ENCODE measurements at places on chromosomes 7 and 10. TPM values are rescaled to one million over a fixed set of nuclear protein-coding genes. Genes with fewer than 3 reads are reported as not detected.
A peak's percentile ranks its signal among the peaks of the same experiment; 100 is the strongest.

TSPAN13 gene
- total RNA-seq, result 81.1 TPM

CPVL gene
- 20.3 TPM for total RNA-seq

AOAH gene
- total RNA-seq, result not detected

GRCh38 chr7:47730142-47730541, 148.2 kb upstream of the TNS3 start:
- no peak for DNase-seq

DNA sequence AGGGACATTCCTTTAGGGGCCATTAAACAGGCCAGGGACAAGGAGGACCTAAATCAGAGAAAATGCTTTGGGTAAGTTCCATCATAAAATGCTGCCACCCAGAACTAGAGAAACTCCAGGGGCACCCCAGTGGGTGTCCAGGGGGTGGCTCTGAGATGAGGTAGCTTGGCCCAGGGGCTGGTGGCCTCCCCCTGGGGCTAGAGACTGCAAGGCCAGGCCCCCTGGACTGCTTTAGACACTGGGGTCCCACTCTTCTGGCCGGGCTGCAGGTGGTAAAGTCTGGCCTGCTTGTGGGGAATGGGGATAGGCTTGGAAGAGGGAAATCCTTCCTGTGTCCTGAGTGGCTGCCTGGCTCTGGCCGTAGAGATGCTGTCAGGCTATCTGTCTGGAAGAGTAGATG, 169.6 kb upstream of the PODXL start:
- DNase-seq, result no peak

HEPACAM2 gene
- not detected for total RNA-seq

GRCh38 chr7:70595370-70595754, 536.6 kb upstream of the GALNT17 start:
- no peak for DNase-seq

- no peak for DNase-seq
These were observed 20.3 kb upstream of the PANK1 start for GRCh38 chr10:89665302-89665701.

PIP4K2A gene
- 20.7 TPM for total RNA-seq

ANKRD2 gene
- not detected for total RNA-seq

DNA sequence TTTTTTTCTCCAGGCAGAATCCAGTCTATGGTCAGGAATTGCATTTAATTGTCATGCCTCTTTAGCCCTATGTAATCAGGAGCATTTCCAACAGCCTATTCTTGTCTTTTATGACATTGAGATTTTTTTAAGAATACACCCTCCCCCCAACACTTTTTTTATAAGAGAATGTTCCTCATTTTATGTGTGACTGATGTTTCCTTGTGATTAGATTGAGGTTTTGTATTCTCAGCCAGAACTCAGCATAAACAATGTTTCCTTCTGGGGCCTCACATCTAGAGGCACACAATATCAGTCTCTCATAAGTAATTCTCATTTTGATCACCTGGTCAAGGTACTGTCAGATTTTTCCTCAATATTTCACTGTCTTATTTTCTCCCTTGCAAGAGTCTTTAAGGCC, 193.4 kb upstream of the PDE1C start:
- no peak for DNase-seq

POT1 gene
- 42.9 TPM for total RNA-seq

GRCh38 chr10:15121707-15122106, 24.6 kb downstream of the RPP38 start:
- no peak for DNase-seq

ITPRID1 gene
- not detected for total RNA-seq

GRCh38 chr10:65032867-65033769, 1511.9 kb downstream of the REEP3 start:
- DNase-seq, result no peak

DNA sequence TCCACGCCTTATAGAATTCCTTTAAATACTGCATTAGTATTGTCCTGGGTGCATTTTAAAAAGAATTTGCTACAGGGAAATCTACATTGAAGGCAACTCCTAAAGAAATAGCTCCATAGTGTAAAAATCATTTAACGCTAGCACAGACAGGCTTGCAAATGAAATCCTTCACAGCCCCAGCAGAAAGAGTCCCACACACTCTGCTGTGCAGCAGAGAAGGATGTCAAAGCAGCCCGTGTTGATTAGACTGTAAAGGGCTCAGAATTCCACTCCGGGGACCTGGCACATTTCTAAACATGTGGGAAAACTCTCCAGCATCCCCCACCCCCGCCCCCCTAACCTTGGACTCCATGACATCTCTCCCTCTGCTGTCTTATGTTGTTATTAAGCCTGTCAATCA, 176.8 kb downstream of the CALN1 start:
- DNase-seq, result no peak

C10orf67 gene
- total RNA-seq, result not detected

DNA sequence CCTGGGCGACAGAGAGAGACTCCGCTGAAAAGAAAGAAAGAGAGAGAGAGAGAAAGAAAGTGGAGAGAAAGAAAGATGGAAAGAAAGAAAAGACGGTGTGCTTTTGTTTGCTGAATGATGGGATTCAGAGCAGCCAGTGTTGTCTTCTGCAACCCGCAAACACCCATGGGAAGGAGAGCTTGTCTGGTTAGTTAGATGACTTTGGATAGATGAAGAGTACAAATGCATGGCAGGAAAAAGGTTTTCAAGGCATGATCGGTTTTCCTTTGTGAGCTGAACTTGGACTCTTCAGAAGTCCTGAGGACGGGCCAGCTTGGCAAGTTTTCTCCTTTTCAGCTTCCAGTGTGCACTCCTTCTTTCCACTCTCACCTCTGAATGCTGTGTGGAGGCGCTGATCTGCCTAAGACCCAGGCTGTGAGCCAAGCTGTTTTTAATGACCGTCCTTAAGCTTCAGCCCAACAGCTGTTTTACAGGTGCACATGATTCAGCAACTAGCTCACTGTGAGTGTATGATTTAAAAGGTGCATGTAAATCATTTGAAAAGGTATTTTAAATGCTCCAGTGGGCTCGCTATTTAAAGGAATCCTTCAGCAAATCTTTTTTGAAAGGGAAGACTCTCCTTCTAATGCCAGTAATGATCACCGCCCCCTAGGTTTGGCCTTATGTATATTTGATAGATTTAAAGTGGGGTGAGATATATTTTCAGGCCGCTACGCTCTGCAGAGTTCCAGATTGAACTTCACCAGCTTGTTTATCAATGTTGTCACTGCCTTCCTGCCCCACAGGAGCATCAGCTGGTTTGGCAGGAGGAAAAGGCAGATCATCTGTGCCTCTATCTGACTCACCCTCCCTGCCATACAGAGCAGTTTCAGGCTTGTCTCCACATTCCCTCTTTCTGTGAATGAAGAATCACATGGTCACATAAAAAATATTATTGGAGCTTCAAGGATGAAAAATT, 115.0 kb downstream of the PLXDC2 start:
- no peak for DNase-seq

- no peak for DNase-seq
These were observed 241.9 kb upstream of the SP8 start for GRCh38 chr7:21028599-21028998.

URGCP gene
- 17.8 TPM for total RNA-seq

- no peak for DNase-seq
These were observed 852.0 kb upstream of the PHF14 start for GRCh38 chr7:10121631-10122030.

DNA sequence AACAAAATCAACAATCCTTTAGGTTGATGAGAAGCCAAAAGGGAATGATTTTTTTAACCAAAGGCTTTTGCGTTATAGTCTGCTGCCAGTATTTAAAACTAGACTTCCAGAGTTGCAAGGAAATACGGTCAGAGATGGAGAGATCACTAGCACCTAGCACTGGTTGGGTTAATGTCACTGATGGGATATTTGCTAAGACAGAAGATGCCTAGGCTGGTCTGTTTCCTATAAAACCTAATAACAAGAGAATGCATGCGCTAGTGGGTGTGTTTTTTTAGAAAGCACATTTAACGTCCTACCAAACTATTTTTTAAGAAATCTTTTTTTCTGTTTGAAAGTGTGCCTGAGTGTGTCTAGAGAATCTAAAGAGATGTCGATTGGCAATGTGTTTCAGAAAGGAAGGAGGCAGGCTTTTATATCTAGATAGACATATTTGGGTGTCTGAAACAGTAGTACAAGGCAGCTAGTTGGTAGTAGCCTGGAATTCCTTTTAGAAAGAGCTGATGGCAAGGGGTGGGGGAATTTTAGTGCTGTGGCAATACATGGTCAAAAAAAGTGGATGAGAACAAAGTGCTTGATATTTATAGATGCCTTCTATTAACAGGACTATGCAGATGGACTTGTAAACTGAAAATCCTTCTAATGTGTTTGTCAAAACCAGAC, 863 bp downstream of the CALD1 start:
- no peak for DNase-seq

GRCh38 chr7:47837826-47838225, 110.4 kb downstream of the PKD1L1 start:
- no peak for DNase-seq

SEMA3E gene
- 0.96 TPM for total RNA-seq

- DNase-seq, result no peak
These were observed 14.6 kb downstream of the FAM149B1 start for GRCh38 chr10:73182568-73182967.

DNA sequence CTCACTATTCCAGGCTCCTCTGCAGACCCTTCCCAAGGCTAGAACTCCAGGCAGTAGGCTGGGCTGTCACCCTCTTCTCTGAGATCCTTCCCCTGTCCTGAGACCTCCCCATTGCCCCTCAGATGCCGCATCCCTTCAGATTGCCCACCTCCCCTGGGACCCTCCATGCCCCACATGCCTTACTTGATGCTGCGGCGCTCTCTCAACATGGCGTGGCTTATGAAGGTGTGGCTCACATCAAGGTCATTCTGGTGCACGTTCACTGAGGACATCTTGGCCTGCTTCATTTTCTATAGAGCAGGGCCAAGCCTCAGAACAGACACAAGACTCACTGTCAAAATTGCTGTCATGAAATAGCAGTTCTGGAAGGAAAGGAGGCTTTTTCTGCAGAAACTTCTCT, 34.7 kb upstream of the ZNF716 start:
- DNase-seq, result no peak

DNA sequence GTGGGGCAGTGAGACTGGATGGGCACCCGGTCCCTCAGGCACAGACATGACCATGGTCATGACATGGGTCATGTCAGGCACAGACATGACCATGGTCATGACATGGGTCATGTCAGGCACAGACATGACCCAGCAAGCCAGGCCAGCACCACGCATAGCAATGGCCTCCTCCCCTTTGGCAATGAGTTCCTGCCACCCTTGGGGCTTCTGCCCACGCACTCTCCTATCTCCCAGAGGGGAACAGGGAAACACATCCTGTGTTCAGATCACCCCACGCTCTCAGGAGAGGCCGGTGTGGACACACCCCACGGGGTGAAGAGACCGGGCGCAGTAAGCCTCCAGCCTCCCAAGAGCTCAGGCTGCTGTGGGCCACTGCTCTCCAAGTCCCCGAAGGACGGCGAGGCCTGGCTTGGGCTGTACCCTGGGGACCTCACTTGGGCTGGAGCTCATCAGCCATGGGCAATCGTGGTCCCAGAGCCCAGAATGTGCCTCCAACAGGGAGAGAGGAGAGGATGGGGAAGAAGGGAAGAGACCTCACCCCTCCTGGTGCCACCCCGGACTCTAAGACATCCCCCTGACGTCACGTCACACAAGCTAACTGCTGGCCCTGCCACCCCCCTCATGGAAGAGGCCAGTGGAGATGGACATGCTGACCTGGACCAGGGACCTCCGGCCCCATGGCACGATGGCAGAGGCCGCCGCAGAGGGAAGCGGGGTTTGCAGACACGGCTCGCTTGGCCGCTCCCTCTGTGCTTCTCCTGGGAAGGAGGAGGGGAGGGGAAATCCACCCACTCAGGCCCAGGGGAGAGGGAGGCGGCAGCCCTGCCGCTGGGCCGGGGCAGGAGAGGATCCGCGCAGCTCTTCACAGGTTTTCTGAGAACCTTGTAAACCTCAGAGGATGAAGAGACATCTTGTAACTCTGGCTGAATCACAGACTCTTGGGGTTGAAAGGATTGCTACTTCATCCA, 269.6 kb downstream of the ELFN1 start:
- DNase-seq, result no peak

ARF5 gene
- total RNA-seq, result 137 TPM

R3HCC1L gene
- total RNA-seq, result 13.6 TPM

PLEKHS1 gene
- total RNA-seq, result not detected

DNA sequence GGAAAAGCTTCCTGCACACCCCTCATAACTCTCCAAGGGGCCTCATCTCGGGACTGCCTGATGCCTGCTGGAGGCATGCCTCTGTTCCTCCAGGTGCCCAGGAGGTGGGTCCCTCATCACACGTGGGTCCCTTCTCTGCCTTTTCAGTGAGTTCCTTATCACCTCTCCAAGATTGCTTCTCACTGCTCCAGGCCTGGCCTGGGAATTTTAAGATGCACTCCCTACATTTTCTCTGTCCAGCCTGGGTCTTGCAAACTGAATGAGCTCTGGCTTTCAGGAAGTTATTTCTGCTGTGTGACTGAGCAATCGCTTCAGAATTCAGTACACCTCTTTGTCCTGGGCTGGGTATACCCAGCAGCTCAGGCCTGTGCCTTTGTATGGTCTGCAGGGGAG, 43.8 kb downstream of the LRRC18 start:
- no peak for DNase-seq

TCAF1 gene
- 268 TPM for total RNA-seq

VAX1 gene
- total RNA-seq, result 0.27 TPM

DNA sequence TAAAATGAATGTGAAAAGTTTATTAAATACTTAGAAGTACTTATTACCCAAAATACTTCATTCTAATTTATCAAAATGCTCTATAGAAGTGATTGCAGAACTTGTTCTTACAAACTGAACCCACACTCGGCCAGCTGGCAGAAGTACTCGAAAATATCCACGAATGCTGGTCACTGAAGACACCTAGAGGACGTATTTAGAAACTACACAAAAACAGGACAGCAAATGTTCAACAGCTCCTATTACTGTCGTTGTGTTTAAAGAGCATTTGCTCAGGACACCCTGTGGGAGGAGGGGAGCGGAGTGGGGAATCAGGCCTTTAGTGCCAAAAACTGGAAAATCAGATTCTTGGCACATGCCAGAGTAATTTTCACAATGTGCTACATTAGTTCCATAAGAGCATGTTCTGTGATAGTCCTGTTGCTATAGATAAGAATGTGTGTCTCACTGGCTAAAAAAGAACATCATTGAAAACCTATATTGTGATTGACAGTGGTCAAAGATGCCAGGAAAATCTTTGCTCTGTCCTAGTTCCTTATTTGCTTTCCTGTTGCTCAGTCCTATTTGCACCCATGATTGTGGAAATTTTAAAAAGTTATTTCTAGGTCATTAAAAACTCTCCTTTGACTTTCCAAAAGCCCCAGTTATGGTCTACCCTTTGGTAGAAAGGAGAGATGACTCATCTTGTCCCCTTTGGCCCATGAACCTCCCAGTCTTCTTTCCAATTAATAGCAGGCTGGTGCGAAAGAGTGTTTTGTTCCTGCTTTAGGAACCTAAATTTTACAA, 49.0 kb upstream of the NRBF2 start:
- DNase-seq, result peak; percentile 24

- DNase-seq, result no peak
These were observed 22.8 kb downstream of the VOPP1 start for GRCh38 chr7:55549457-55549856.

- DNase-seq, result no peak
These were observed 8.8 kb downstream of the CHST3 start for GRCh38 chr10:71972746-71973695.

Measured in glutamatergic neuron (in vitro differentiated cells).